ENCODE measurements at places on chromosomes 2 and 18. TPM values are rescaled to one million over a fixed set of nuclear protein-coding genes. Genes with fewer than 3 reads are reported as not detected.

GRCh38 chr18:45962461-45962860 is 4.7 kb downstream of the EPG5 start:
- H3K36me3 ChIP-seq = no peaks in the 10 kb centered on the region
- no peaks in the 10 kb centered on the region for H3K27me3 ChIP-seq
- DNase-seq = no peak
- H3K4me3 ChIP-seq = no peak overlapping the region
- H3K4me1 ChIP-seq = peaks cover 48% of the 10 kb centered on the region

Gene CNNM3
- total RNA-seq = 34.1 TPM

- H3K4me1 ChIP-seq = no peaks in the 10 kb centered on the region
- H3K4me3 ChIP-seq = no peak overlapping the region
- H3K36me3 ChIP-seq = no peaks in the 10 kb centered on the region
- no peaks in the 10 kb centered on the region for H3K27me3 ChIP-seq
- H3K27ac ChIP-seq = no peak overlapping the region
Observed at GRCh38 chr2:212299333-212299732, 239.3 kb downstream of the ERBB4 start.

Gene NT5DC4
- total RNA-seq = not detected

GRCh38 chr18:67730886-67731285 is 214.4 kb upstream of the DSEL start:
- no peak for DNase-seq
- H3K27me3 ChIP-seq = no peaks in the 10 kb centered on the region
- no peaks in the 10 kb centered on the region for H3K4me1 ChIP-seq
- H3K4me3 ChIP-seq = no peak overlapping the region
- no peak overlapping the region for H3K27ac ChIP-seq

DNA sequence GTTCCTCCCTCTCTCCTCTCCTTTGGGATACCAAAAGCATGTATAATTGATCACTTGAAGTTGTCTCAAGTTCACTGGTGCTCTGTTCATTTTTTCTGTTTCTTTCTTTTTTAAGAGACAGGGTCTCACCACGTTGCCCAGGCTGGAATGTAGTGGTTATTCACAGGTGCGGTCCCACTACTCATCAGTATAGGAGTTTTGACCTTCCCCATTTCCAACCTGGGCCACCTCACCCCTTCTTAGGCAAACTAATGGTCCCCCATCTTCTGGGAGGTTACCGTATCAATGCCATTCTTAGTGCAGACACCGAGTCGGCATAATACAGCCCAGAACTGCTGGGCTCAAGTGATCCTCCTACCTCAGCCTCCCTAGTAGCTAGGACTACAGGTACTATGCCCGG is 31.3 kb upstream of the TMEM247 start:
- no peaks in the 10 kb centered on the region for H3K4me1 ChIP-seq
- no peaks in the 10 kb centered on the region for H3K36me3 ChIP-seq
- no peak for DNase-seq

DNA sequence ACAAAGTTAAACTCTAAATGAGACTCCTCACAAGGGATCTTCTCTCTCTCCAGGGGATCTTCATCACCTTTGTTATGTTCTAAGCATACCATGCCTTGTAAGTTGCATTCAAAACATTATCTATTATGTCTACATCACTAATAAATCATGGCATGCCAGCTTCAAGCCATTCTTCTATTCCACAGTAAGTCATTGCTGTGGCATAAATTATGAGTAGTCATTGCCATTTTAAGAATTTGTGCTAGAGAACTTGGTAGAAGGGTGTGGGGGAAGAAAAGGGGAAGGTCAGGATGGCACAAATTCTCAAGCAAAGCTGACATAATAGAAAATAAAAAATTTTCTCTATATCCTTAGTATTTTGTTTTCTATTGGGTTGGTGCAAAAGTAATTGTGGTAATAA is 33.5 kb downstream of the BARD1 start:
- DNase-seq = no peak
- no peaks in the 10 kb centered on the region for H3K27me3 ChIP-seq
- no peaks in the 10 kb centered on the region for H3K4me1 ChIP-seq
- no peak overlapping the region for H3K27ac ChIP-seq

- DNase-seq = no peak
- H3K27ac ChIP-seq = peak overlapping the region; percentile 34
- no peak overlapping the region for H3K4me3 ChIP-seq
- H3K4me1 ChIP-seq = peaks cover 4% of the 10 kb centered on the region
- H3K36me3 ChIP-seq = no peaks in the 10 kb centered on the region
- no peaks in the 10 kb centered on the region for H3K27me3 ChIP-seq
Observed at GRCh38 chr2:237324837-237325236, 89.1 kb downstream of the COL6A3 start.

GRCh38 chr2:241505781-241506201 is 2.6 kb downstream of the STK25 start:
- peaks cover 8% of the 10 kb centered on the region for H3K36me3 ChIP-seq
- H3K4me1 ChIP-seq = peaks cover 26% of the 10 kb centered on the region

- H3K4me3 ChIP-seq = no peak overlapping the region
- H3K27me3 ChIP-seq = no peaks in the 10 kb centered on the region
- H3K4me1 ChIP-seq = peaks cover 4% of the 10 kb centered on the region
- DNase-seq = no peak
Observed at GRCh38 chr2:39568561-39569006, 97.1 kb upstream of the TMEM178A start.

- peaks cover 5% of the 10 kb centered on the region for H3K27me3 ChIP-seq
- H3K27ac ChIP-seq = no peak overlapping the region
- no peak overlapping the region for H3K4me3 ChIP-seq
- H3K36me3 ChIP-seq = no peaks in the 10 kb centered on the region
- no peaks in the 10 kb centered on the region for H3K4me1 ChIP-seq
- no peak for DNase-seq
Observed at GRCh38 chr2:26519396-26520147, 41.6 kb upstream of the OTOF start.

- H3K4me1 ChIP-seq = peaks cover 3% of the 10 kb centered on the region
- H3K27me3 ChIP-seq = peaks cover 5% of the 10 kb centered on the region
- H3K36me3 ChIP-seq = no peaks in the 10 kb centered on the region
- no peak overlapping the region for H3K4me3 ChIP-seq
Observed at GRCh38 chr2:239934571-239935171, 90.5 kb downstream of the NDUFA10 start.

GRCh38 chr2:150133623-150134022 is 353.8 kb downstream of the RND3 start:
- no peaks in the 10 kb centered on the region for H3K27me3 ChIP-seq
- no peaks in the 10 kb centered on the region for H3K4me1 ChIP-seq
- no peak for DNase-seq
- no peaks in the 10 kb centered on the region for H3K36me3 ChIP-seq
- no peak overlapping the region for H3K4me3 ChIP-seq
- no peak overlapping the region for H3K27ac ChIP-seq

DNA sequence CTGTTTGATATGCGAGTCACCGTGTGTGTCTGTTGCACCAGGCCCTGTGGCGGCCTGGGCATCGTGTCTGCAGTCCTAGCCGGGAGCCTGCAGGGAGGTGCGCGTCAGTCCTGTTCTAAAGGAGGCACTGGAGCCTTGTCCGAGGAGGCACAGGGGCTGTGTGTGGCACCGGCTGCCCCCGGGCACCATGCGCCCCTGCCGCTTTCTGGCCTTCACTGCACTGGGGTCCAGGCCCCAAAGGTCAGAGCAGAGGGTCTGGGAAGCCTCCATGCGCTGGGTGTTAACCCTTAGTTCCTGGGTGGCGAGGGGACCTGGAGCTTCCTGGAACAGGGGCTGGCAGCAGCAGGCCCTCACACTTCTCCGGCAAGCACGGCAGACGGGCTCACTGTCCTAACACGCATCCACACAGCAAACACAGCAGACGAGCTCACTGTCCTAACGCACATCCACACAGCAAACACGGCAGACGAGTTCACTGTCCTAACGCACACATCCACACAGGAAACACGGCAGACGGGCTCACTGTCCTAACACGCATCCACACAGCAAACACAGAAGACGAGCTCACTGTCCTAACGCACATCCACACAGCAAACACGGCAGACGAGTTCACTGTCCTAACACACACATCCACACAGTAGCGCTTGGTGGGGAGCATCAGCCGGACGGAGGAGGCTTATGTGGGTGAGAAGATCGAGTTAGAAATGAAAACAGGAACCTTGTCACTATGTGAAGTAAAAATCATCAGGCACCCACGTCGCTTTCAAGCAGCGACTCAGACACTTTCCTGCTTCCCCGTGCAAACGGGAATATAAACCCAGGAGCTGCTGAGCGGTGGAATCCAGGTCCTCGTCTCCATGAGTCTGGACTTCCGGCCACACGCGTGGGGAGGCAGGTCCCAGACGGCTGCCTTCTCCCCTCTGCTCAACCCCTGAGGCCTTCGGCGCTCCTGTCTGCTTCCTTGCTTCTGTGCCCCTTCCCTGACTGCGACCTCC is 65.3 kb downstream of the TPO start:
- no peaks in the 10 kb centered on the region for H3K27me3 ChIP-seq
- DNase-seq = peak; percentile 42
- H3K4me1 ChIP-seq = no peaks in the 10 kb centered on the region
- no peaks in the 10 kb centered on the region for H3K36me3 ChIP-seq
- no peak overlapping the region for H3K4me3 ChIP-seq

- no peaks in the 10 kb centered on the region for H3K36me3 ChIP-seq
- no peak overlapping the region for H3K4me3 ChIP-seq
- no peak overlapping the region for H3K27ac ChIP-seq
- no peaks in the 10 kb centered on the region for H3K4me1 ChIP-seq
- DNase-seq = no peak
Observed at GRCh38 chr18:73279498-73279897, 411.7 kb upstream of the NETO1 start.

DNA sequence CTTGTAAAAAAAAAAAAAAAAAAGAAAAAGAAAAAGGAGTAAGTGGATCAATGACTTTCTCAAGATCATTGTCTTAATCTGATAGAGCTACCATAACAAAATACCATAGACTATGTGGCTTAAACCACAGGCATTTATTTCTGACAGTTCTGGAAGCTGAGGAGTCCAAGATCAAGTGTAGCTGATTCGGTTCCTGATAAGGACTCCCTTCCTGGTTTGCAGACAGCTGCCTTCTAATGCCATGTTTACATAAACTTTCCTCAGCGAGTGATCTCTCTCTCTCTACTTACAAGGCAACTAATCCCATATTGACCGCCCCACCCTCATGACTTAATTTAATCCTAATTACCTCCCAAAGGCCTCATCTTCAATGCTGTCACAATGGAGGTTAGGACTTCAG is 36.5 kb upstream of the SIX2 start:
- no peak overlapping the region for H3K4me3 ChIP-seq
- H3K27ac ChIP-seq = no peak overlapping the region
- no peak for DNase-seq
- no peaks in the 10 kb centered on the region for H3K27me3 ChIP-seq

DNA sequence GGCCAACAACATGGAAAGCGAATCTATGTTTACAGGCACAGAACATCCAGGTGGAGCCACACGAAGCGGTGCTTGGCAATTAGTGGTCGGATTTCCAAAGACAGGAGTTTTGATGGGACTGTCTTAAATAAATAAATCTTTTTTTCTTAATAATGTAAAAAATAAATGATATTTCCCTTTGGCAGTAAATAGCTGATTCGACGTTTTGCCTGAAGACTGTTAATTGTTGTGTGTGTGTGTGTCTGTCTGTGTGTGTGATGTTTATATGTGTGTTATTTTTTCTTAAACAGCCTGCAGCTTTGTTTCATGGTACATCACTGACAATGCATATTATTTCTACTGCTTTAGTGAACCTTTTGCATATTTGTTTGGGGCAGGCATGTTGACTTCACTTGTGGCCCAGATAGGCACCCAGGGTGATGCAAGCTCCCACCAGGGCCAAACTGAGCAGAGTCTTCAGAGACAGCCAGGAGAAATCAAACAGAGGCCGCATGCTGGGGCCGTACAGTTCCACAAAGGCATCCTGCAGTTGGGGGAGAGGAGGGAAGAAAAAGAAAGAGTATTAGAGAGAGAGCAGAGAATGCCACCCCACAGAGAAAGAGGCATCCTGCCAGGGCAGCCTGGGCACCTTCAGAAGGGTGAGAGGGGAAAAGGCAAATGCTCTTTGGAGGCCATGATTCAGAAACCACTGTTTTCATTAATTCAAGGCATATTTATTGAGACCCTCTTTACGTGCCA is 191.2 kb downstream of the BCL2 start:
- H3K4me1 ChIP-seq = peaks cover 11% of the 10 kb centered on the region
- H3K36me3 ChIP-seq = no peaks in the 10 kb centered on the region
- H3K27ac ChIP-seq = no peak overlapping the region
- H3K27me3 ChIP-seq = no peaks in the 10 kb centered on the region

DNA sequence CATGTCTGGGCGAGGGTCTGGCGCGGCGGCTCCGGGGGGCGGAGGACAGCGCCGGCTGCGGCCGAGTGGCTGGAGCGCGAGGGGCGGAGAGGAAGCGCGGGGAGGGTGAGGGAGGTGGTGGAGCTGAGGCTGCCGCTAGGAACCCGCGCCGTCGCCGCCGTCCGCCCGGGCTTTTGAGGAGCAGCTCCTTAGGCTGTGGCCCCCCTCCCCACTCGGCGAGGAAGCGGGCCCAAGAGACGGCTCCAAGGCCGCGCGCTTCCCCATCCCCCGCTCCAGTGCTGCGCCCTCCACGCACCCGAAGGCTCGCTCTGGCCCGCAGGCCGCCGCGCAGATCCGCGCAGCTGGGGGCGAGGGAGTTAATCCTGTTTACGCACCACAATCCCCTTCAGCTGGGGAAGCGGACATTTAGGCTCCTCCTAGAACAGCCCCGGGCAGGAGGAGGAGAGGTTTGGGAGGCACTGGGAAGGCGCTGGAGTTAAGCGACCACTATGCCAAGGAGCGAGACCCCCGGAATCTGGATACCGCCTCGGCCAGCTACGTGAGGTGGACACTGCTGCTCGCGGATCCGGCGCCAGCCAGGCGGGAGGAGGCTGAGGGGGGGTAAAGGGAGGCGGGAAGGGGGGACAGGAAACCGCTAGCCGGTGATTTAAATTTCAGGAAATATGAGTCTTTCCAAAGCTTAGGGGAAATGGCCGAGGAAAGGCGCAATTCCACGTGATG is at the start of gene CNRIP1:
Gene CNRIP1 (minus strand): TSS at position 552 of the 720 bp plus-strand sequence. CDS start 549 bp downstream, at position 3.
- peaks cover 13% of the 10 kb centered on the region for H3K36me3 ChIP-seq
- peaks cover 7% of the 10 kb centered on the region for H3K27me3 ChIP-seq
- H3K27ac ChIP-seq = peak within 1 kb of the TSS; percentile 93
- peaks cover 10% of the 10 kb centered on the region for H3K4me1 ChIP-seq
